ENCODE measurements at places on chromosomes 1 and 21. TPM values are rescaled to one million over a fixed set of nuclear protein-coding genes. Genes with fewer than 3 reads are reported as not detected.

RGS8 gene
- not detected for total RNA-seq

COL24A1 gene
- total RNA-seq: 2.8 TPM

FAM151A gene
- total RNA-seq: not detected

FAM78B gene
- 0.33 TPM for total RNA-seq

KDF1 gene
- not detected for total RNA-seq

UMODL1 gene
- not detected for total RNA-seq

LRRIQ3 gene
- 1.3 TPM for total RNA-seq

XCL1 gene
- not detected for total RNA-seq

F13B gene
- not detected for total RNA-seq
